ENCODE measurements at places on chromosomes 7 and 10. TPM values are rescaled to one million over a fixed set of nuclear protein-coding genes. Genes with fewer than 3 reads are reported as not detected.

The METTL27 gene
- 2.1 TPM for total RNA-seq

The ATP6V1F gene
- total RNA-seq = 54.3 TPM

The ASAH2 gene
- total RNA-seq = 1.1 TPM

The NKX2-3 gene
- not detected for total RNA-seq

The GAD2 gene
- not detected for total RNA-seq

The THSD7A gene
- not detected for total RNA-seq

The ACTL6B gene
- total RNA-seq = not detected

The EN2 gene
- total RNA-seq = not detected

The STOX1 gene
- total RNA-seq = 0.41 TPM

The GPR85 gene
- not detected for total RNA-seq

The CRHR2 gene
- total RNA-seq = not detected

The GCK gene
- total RNA-seq = 0.47 TPM

The PPP3CB gene
- 20.2 TPM for total RNA-seq

The SPDYE2 gene
- total RNA-seq = 0.36 TPM

The PDAP1 gene
- total RNA-seq = 38.0 TPM

The HMX2 gene
- not detected for total RNA-seq

The ANKRD22 gene
- not detected for total RNA-seq

The TEX47 gene
- total RNA-seq = not detected

The DKK1 gene
- total RNA-seq = not detected

The GPR15LG gene
- not detected for total RNA-seq

The CCNJ gene
- total RNA-seq = 6.9 TPM

The RBP3 gene
- total RNA-seq = not detected

The DGKI gene
- total RNA-seq = not detected

The ITPRID1 gene
- total RNA-seq = not detected

The SLK gene
- total RNA-seq = 20.5 TPM

The COL17A1 gene
- not detected for total RNA-seq

The UCMA gene
- total RNA-seq = not detected

The TSPAN12 gene
- total RNA-seq = not detected

The TRPV5 gene
- total RNA-seq = not detected

The TUBB8 gene
- total RNA-seq = not detected

The CNPY1 gene
- not detected for total RNA-seq

The SOSTDC1 gene
- not detected for total RNA-seq

The SUN3 gene
- total RNA-seq = not detected

The KLF14 gene
- not detected for total RNA-seq

The LIPJ gene
- not detected for total RNA-seq

The TRIM73 gene
- total RNA-seq = 19.1 TPM

The CPXM2 gene
- not detected for total RNA-seq

The DPP6 gene
- not detected for total RNA-seq

All from CD4-positive, alpha-beta T cell (primary cell).